Lower lobe of right lung (tissue), 2 donors: ENCODE measurements at places on chromosomes 6 and 20. TPM values are rescaled to one million over a fixed set of nuclear protein-coding genes. Genes with fewer than 3 reads are reported as not detected.

GRCh38 chr6:139839506-139840156 is 465.2 kb upstream of the CITED2 start:
- peak; percentile 69 for DNase-seq

- DNase-seq = no peak
Measured at GRCh38 chr6:156857573-156857972, 80.4 kb downstream of the ARID1B start.

DNA sequence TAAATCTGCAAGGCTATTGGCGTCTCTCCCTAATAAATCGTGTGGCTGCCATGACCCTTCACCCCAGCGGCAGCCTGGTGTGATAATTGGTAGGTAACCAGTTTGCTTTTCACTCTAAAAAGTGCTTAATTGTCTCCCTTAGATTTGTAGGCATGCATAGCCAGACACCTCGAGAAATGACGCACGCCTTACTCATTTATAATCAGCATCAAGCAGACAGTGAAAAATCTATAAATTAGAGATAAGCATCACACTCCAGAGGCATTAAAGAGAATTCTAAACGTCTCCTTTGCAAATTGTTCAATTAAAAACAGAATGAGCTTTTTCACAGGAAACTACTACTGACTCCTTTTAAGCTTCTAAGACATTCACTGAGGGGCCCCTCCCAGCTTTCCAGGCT is 110.2 kb upstream of the RPS6KA2 start:
- DNase-seq = no peak

GRCh38 chr6:145963216-145964068 is 716 bp downstream of the SHPRH start:
- DNase-seq = peak; percentile 69

GRCh38 chr6:70124443-70124842 is 178.4 kb downstream of the COL9A1 start:
- no peak for DNase-seq

- DNase-seq = no peak
Measured at GRCh38 chr6:104958178-104959025, 1.5 kb downstream of the LIN28B start.

DNA sequence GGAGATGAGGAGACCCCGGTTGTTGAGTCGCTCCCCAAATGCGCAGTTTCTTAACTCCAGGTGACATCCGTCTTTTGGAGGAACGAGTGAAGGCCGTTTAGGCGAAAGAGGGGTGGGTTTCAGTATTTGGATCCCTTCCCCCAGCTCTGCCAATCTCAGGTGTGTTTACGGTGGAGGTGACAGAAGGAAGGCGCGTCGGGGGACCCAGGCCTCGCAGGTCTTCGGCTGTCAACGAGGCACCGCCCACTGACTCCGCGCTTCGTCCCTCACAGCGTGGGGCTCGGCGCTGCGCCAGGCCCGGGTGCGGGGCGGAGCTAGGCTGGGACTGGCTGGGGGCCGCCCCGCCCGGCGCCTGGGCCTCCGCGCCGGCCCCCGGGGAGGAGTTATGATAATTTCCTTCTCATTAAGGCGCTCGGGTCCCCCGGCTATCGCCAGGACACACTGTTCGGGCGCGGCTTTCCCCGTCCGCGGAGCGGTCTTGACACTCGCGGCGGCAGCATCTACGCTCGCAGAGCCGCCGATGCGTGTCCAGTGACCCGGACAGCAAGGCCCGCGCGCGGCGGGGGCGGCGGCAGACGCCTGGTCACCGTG is at the start of gene TFAP2C:
Gene TFAP2C (plus strand): TSS at position 434 of the 591 bp plus-strand sequence. CDS start 239 bp downstream, outside the sequence.
- DNase-seq = peak; percentile 87

- no peak for DNase-seq
Measured at GRCh38 chr6:140774080-140774505, 1358.6 kb upstream of the GJE1 start.

- no peak for DNase-seq
Measured at GRCh38 chr20:24016607-24017457, 28.3 kb upstream of the GGTLC1 start.

DNA sequence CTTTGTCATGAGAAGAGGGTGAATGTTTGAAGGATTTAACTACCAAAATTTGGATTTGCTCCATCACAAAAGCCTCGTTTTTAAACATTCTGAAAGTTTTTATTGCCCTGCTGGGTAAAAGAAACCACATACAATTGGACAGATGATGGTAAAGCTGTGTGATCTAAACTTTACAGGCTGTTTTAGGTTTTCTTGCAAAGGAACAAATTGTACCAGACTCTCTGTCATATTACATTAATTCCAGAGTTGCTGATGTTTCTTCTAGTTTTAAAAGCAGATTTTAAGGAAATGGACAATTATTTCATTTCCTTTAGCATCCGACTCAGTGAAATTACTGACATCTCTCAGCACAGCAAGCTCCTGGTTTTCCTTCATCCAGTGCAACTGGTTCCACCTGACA is 53.2 kb downstream of the CRYBG1 start:
- DNase-seq = no peak

- no peak for DNase-seq
Measured at GRCh38 chr6:48036316-48036715, 74.7 kb downstream of the PTCHD4 start.

GRCh38 chr6:99014061-99014460 is 66.3 kb upstream of the FBXL4 start:
- DNase-seq = no peak

- DNase-seq = no peak
Measured at GRCh38 chr6:158344534-158344933, 32.3 kb downstream of the TULP4 start.

DNA sequence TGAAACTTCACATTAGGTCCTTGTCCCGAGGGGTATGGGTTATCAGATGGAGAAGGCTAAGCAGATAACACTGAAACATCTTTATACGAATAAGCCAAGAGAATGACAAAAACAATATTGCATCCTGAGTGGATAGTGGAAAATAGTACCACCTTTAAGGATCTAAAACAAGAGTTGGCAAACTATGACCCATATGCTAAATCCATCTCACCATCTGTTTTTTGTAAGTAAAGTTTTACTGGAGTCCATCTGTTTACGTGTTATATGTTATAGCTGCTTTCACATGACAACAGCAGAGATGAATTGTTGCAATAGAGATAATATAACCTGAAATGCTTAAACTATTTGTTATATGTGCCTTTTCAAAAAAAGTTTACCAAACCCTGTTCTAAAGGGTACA is 76.1 kb upstream of the TRDN start:
- no peak for DNase-seq

GRCh38 chr20:53343448-53343847 is 250.2 kb downstream of the ZNF217 start:
- no peak for DNase-seq

GRCh38 chr6:71411882-71412281 is 123.3 kb downstream of the OGFRL1 start:
- no peak for DNase-seq

DNA sequence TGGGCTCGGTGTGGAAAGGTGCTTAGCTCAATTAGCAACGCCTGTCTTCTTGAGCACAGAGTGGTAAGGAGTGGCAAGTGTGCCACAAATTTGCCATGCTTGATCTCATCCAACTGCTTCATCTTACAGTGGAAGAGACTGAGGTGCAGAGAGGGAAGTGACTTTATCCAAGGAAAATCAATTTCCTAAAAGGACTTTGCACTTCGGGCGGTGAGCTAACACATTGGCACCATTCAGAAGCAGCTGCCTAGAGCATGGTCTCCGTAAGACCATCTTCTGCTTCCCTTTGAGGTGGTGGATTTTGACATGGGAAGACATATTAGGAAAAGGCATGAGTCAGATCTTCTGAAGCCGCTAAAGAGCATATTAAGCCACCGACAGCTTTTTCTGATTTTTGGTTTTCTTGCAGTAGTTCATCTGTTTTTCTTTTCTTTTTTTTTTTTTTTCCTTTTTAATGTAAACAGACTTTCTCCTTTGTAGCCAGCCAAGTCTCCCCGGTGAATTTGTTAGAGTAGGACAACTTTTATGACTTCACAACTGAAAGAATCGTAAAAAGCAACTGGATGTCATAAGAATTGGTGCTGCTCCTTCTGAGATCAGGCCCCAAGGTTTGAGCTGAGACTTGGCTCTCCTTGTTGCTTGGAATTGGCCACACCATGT is 273.2 kb downstream of the CDC5L start:
- no peak for DNase-seq

DNA sequence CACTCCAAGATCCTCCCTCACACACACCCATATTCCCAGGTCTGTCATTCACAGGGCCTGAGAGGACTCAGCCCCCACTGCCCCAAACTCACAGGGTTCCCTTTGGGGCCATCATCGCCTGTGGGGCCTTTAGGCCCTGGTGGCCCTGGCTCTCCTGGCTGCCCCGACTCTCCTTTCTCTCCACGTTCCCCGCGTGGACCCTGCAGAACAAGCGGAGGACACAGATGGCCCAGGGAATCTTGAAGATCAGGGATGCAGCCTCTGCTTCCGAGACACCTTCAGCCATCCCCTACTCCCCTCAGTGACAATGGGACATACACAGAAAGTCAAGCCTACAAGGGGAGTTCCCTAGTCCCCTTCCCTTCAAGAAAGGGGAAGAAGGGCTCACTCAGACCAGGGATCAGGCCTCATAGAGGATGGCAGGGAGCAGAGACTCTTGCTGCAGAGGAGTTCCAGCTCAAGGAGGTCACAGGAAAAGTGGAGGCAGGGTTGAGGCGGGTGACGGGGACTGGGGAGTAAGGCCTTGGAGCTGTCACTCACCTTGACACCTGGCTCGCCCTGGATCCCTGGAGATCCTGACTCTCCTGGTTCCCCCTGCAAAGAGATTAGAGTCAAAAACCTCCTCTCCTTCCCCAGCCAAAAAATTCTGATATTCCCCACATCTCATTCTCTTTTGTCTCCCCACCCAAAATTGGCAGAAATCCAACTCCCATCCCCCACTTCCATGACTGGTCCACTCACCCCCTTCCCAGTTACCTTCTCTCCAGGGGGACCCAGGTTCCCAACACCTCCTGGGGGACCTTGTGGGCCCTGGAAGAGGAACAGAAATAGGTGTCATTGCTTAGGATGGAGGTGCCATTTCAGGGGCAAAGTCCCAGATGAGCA is 22.7 kb downstream of the COL11A2 start:
- no peak for DNase-seq

DNA sequence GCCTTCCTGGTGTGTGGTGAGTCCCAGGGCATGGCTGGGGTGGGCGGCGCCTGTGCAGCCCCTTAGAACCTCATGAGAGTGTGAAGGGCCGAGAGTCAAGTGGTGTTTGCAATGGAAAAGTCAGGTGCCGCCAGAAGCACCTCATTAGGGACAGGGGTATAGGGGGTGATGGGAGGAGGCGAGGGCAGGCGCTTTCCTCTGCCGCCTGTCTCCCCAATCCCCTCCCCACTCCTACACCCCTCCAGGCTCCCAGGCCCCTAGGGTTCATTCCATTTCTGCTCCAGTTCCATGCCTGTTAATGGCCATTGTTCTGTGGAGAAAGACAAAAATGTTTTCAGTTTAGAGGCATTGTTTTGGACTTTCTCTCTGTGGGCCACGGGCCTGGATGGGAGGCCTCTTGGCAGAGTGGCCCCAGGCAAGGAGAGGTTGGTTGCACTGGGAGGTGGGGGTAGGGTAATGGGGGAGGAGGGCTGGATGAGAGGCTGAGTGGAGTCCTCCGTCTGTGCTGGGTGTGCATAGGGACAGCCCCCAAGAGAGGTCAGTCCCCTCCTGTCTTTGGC is 21.4 kb upstream of the SCUBE3 start:
- no peak for DNase-seq

- peak; percentile 29 for DNase-seq
Measured at GRCh38 chr20:61803915-61804751, 261.5 kb downstream of the TAF4 start.

DNA sequence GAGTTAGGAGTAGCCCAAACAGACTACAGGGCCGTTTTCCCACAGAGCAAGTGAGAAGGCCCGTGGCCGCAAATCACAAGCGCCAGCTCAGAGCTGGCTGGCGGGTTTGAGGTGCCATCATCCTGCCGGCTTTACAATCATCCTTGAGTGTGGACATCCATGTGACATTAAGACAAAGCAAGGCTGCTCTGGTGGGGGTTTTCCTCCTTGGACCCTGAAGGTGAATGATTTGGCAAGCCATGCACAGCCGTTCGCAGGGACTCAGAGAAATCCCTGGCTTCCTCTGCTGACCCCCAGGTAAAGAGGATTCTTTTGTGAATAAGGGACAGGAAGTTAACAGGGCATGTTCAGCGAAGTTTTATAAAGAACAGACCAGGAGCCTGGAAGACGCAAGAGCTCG is 137.2 kb downstream of the AGPAT4 start:
- no peak for DNase-seq

DNA sequence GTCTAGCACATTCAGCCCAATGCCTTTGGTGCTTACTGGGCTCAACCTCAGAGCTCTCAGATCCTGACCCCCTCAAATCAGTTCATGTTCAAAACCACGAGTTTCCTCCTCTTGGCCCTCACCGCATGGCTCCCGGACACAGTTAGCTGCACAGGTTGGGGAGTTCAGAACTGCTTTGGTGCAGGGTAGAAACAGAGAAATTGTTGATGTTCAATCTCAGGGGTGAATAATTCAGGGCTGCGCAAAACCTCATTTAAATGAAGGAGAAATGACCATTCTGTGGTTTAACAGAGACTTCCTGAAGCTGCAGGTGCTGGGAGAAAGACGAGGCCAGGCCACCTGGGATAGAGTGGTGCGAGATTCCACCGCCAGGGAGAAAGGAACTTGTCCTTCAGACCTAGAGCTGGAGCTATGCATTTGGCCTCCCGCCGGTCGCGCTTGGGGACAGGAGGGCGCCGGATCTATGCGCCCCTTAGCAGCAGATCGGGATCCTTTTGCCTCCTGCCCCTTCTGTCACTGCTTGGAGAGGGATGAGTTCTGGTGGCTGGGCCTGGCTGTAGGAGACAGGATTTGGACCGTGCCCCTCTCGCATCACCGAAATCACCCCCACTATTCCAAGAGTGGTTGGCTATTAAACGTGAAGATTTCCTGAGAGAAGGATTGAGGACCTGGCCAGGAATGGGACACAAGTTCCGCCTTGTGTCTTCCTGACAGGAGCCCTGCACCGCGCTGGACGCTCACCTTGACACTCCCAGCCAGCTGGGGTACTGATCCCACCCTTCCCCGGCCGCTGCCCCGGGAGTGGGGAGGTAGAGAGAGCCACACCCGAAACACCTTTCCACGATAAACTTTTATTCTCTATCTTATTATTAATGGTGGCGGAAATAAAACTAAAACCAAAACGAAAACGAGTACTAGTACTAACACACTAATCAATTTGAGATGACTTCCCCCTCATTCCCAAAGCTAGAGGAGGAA is 767 bp upstream of the PAX1 start:
- DNase-seq = no peak

GRCh38 chr6:26545627-26546026 is 7.5 kb downstream of the HMGN4 start:
- DNase-seq = no peak

GJA1 gene
- 64.1 TPM for total RNA-seq

STK4 gene
- 73.4 TPM for total RNA-seq

NRN1 gene
- total RNA-seq = 15.0 TPM

TSBP1 gene
- total RNA-seq = not detected

PRSS16 gene
- total RNA-seq = 13.4 TPM

PABPC1L gene
- 56.3 TPM for total RNA-seq

GNRH2 gene
- total RNA-seq = not detected

SYCP2 gene
- total RNA-seq = 3.5 TPM

LINC00237 gene
- total RNA-seq = not detected

ADGB gene
- total RNA-seq = 6.2 TPM

SMIM26 gene
- total RNA-seq = 56.4 TPM
